ENCODE measurements at places on chromosomes 4 and X.

- DNase-seq: no peak
Measured at GRCh38 chr4:69689599-69689998, 36.6 kb upstream of the UGT2A1 start.

DNA sequence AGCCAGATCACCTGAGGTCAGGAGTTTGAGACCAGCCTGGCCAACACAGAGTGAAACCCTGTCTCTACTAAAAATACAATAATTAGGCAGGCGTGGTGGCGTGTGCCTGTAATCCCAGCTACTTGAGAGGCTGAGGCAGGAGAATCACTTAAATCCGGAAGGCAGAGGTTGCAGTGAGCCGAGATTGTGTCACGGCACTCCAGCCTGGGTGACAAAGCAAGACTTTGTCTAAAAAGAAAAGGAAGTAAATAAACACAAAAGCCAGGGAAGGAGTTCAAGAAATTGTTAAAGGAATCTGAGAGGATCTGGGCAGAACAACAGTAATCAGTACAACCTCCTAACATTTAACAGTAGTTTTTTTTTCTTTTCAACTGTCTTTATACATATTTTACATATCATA is 48.7 kb upstream of the ARHGEF6 start:
- DNase-seq: no peak

DNA sequence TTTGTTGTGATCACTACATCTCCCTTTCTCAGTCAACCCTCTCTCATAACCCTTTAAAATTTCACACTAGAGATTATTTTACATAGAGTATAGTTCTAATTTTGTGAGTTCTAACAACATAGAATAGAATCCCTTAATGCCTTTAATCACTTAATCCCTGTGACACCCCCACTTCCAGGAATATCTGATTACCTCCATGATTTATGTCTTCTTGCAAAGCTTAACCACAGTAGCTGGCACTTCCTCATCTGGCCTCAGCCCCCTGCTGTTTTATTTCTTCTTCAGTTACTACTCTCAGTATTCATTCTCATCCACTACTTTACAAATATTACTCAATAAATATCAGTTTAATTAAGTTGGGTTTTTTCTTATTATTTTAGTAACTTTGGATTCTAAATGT is 340.9 kb downstream of the CENPC start:
- DNase-seq: peak; percentile 66

- DNase-seq: peak; percentile 71
Measured at GRCh38 chrX:40471965-40472648, 108.7 kb upstream of the ATP6AP2 start.

GRCh38 chr4:99379571-99379970 is 27.0 kb upstream of the ADH1C start:
- DNase-seq: no peak

GRCh38 chr4:898869-899555 is 33.1 kb downstream of the GAK start:
- no peak for DNase-seq

DNA sequence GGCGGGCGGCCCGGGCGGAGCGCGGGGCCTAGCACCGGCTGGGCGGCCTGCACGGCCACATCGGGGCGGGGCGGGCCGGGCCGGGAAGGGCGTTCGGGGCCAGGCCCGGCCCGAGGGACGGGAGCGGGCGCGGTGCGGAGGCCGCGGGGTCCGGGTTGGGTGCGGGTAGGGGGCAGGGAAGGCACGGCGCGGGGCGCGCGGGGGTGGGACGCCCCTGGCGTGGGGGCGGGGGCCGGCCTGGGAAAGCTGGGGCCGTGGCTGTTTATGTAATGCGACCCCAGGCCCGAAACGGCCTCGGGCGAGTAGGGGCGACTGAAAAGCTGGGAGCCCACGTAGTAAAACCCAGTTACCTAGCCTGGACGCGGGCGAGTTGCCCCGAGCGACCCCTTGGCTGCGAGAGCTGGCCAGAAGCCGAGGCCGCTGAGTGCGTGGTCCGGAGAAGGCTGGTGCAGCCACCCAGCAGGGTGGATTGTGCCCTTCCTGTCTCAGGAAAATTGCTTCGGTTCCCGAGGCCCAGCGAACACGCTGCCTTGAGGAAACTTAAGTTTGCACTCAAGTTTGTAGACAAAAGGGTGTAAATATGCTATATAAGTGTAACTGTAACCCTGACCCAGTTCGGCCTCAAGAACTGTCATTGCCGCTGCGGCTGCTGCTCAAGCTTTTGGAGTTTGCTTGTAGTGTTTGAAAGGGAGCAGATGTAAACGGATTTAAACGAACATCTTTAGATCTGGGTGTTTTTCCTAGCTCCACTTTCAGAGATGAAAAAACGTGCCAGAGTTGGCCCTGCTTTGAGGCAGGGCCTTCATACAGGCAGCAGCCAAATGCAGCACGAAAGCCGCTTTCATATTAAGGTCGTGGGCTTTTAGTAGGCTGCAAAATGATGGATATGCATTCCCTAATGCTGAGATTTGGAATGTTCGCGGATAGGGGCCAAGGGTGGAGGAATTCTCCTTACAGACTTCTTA is 674 bp downstream of the SEC24B start:
- DNase-seq: peak; percentile 36

DNA sequence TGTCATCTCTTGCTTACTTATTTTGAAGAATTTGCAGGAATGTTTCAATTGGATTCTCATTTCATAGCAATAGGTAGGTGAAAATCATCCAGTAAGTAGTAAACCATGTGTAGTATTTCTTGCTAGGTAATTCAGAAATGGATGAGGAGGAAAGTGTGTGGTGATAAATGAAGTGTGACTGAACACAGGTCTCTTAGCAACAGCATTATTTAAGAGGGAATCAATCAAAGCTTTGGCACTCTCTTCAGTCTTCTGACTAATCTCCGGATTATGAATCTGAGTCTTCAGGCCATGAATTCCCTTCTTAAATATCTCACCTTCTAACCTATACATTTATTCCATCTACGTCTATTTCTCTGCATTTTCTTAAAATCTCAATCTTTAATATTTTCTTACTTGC is 55.8 kb upstream of the ARHGAP24 start:
- no peak for DNase-seq

- no peak for DNase-seq
Measured at GRCh38 chr4:183105092-183105491, 6.0 kb downstream of the WWC2 start.

GRCh38 chr4:53902786-53903185 is 161.6 kb downstream of the CHIC2 start:
- DNase-seq: no peak

DNA sequence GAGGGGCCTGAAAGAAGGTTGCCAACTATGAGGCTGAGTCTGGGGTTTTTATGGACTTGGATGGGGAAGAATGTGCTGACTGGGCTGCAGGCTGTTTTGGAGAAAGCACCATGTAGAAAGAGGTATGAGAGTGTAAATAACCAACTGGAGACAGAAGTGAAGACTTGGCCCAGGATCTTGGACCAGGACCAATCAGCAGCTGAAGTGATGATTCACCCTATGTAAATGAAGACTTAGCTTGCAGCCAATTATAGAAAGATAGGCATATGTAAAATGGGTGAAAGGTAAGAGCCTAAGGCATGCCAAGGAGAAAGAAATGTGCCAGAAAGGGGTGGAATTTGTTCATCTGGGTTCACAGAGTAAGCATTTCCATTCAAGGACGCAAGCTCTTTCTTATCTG is 856.7 kb upstream of the PRKX start:
- no peak for DNase-seq

DNA sequence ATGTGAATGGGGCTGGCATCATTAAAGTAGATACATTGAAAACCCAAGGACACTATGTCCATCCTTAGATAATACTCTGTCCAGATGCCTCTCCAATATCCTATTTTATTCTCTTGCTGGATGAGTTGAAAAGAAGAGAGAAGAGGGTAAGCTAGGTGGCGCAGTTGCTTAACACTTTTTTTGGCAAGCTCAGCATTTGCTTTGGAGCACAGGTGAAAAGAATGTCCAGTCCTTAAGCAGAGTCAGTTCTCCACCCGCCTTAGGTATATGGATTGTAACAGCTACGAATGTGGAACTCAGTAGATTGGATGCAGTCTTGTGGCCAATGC is 208.4 kb downstream of the NWD2 start:
- peak; percentile 37 for DNase-seq

- DNase-seq: no peak
Measured at GRCh38 chr4:4666693-4667621, 125.1 kb upstream of the STX18 start.

- peak; percentile 92 for DNase-seq
Measured at GRCh38 chrX:48891402-48892288, 5.9 kb downstream of the TIMM17B start.

DNA sequence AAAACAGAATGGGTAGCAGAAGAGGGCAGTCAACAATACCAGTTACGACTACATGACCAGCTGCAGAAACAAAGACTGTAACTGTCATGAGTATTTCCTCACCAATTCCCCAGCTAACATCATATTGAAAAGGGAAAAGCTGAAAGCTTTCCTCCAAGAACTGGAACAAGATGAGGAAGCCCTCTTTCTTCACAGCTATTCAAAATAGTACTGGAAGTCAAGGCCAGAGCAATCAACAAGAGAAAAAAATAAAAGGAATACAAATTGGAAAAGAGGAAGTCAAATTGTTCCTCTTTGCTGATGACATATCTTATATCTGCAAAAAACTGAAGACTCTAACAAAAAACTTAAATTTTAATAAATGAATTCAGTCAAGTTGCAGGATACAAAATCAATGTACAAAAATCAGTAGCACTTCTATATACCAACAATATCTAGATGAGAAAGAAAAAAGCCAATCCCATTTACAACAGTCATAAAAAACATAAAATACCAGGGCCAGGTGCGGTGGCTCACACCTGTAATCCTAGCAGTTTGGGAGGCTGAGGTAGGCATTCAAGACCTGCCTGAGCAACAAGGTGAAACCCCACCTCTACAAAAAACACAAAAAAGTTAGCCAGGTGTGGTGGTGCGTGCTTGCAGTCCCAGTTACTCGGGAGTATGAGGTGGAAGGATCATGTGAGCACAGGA is 125.4 kb downstream of the ATP8A1 start:
- no peak for DNase-seq

Data from WERI-Rb-1 (cell line).